ENCODE measurements at places on chromosomes 5 and 9. TPM values are rescaled to one million over a fixed set of nuclear protein-coding genes. Genes with fewer than 3 reads are reported as not detected.

- DNase-seq = no peak
- H3K4me3 ChIP-seq = no peak overlapping the region
Observed at GRCh38 chr5:140982083-140982716, 15.9 kb downstream of the PCDHAC2 start.

The IFNA2 gene
- not detected for polyA plus RNA-seq

The SPDL1 gene
- 3.2 TPM for polyA plus RNA-seq

The ADGRD2 gene
- polyA plus RNA-seq = not detected

The IFNB1 gene
- polyA plus RNA-seq = not detected

Measured in kidney (tissue), 22 donors.